PC-9 (cell line): ENCODE measurements at places on chromosomes 7 and 10. TPM values are rescaled to one million over a fixed set of nuclear protein-coding genes. Genes with fewer than 3 reads are reported as not detected.
A peak's percentile ranks its signal among the peaks of the same experiment; 100 is the strongest.

GRCh38 chr10:123634221-123634620, 31.9 kb upstream of the GPR26 start:
- no peak overlapping the region for H3K4me3 ChIP-seq
- no peaks in the 10 kb centered on the region; the same call in 1 of the 2 replicates for H3K27me3 ChIP-seq
- no peaks in the 10 kb centered on the region for H3K4me1 ChIP-seq

- H3K27me3 ChIP-seq, result no peaks in the 10 kb centered on the region
- no peak overlapping the region for H3K4me3 ChIP-seq
- no peaks in the 10 kb centered on the region for H3K36me3 ChIP-seq
- H3K27ac ChIP-seq, result no peak overlapping the region
- DNase-seq, result no peak
- H3K4me1 ChIP-seq, result 0 out of 2 replicates have a peak, but pooled peaks cover 7% of the 10 kb centered on the region
These were observed 76.0 kb upstream of the CTTNBP2 start for GRCh38 chr7:117949232-117949631.

DNA sequence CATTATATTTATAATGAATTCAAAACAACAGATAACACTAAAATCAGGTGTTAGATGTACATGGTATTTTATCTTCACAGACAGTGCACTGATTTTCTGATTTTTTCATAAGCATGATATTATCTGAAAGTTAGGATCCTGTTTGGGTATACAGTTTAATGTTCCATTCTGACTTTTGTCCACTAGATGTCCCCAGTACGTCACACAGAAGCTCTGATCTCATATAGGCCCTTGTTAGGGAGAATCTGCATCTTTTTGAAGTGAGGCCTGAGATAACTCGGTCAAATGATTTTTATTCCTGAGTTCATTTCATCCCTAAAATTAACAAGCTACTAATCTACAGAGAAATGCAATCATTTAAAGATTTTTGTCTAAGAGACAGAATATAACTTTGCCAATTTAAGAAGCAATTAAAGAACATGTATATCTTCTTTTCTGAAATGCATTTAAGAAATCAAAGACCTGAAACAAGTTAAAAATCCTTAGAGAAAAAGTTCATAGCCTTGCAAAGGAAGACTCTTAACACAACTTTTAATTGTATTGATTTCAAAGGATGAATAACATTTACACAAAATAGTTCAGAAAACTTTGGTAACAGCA, 72.0 kb upstream of the TES start:
- H3K36me3 ChIP-seq, result no peaks in the 10 kb centered on the region
- DNase-seq, result peak; percentile 24
- no peaks in the 10 kb centered on the region for H3K4me1 ChIP-seq
- no peaks in the 10 kb centered on the region for H3K27me3 ChIP-seq
- H3K27ac ChIP-seq, result no peak overlapping the region
- H3K4me3 ChIP-seq, result no peak overlapping the region

DNA sequence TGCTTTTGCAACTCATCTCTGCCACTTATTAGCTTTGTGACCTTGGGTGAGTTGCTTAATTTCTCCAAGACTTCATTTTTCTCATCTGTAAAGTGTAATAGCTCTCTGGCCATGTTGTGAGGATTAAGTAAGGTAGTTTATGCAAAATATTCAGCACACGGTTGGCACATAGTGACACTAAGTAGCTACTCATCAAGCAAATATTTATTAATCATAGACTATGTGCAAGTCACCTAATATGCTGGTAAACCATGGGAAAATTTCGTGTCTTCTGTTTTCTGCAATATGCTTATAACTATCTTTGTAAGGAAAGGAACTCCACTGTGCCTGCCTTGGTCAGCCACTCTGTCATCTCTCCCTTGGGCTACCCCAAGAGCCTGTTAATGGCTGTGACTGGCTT, 50.3 kb upstream of the EGR2 start:
- no peaks in the 10 kb centered on the region for H3K36me3 ChIP-seq
- no peak overlapping the region for H3K27ac ChIP-seq
- no peak for DNase-seq
- H3K4me3 ChIP-seq, result no peak overlapping the region
- H3K27me3 ChIP-seq, result no peaks in the 10 kb centered on the region

DNA sequence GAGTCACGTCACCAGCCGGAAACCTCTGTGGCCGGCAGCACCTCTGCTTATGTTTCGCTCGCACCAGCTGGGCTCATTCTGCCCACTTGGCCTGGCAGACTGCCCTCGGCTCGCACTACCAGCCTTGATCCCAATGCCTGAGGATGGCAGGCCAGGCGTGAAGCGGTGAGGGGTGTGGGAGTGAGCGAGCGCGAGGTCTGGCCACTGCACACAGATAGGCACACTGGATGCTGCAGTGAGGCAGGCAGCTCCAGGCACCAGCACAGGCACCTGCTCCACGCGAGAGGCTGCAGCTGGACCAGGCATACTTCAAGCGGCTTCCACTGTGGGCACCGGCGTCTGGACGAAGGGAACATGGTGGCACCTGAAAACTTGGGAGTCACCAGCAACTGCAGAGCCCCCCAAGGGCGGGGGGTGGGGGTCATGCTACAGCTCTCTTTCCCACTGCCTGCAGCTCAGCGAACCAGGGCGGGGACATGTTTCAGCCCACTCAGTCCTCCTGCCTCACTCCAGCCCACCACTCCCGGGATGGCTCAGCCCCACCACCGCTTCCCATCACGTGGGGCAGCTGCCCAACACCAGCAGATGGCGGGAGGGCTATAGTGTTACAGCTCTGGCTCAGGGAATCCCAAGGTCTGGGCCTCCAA, 5.4 kb upstream of the DMTF1 start:
- H3K4me1 ChIP-seq, result 0 out of 2 replicates have a peak, but pooled peaks cover 8% of the 10 kb centered on the region
- DNase-seq, result no peak
- H3K27me3 ChIP-seq, result no peaks in the 10 kb centered on the region
- no peaks in the 10 kb centered on the region for H3K36me3 ChIP-seq

DNA sequence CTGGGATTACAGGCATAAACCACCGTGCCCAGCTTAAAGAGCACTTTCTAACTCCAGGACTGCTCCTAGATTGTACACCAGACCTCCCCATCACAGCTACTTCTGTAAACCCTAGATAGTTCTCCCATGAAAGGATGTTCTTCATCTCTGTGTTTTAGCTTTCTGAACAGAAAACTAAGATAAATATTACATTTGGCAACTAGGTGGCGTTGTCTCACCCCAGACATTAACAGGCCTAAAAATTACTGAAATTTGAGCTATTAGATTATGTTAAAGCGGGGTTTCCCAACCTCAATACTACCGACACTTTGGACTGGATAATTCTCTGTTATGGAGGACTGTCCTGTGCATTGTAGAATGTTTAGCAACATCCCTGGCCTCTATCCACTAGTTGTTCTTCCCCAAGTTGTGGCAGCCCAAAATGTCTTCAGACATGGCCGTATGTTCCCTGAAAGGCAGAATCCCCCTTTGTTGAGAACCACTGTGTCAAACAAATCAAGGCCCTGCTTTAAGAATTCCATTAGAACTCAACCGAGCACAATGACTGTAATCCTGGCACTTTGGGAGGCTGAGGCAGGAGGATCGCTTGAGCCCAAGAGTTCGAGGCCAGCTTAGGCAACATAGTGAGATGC, 19.1 kb downstream of the ATOH7 start:
- no peak overlapping the region for H3K4me3 ChIP-seq
- H3K4me1 ChIP-seq, result peaks cover 5% of the 10 kb centered on the region
- no peak overlapping the region for H3K27ac ChIP-seq
- H3K36me3 ChIP-seq, result no peaks in the 10 kb centered on the region
- DNase-seq, result no peak

- H3K36me3 ChIP-seq, result no peaks in the 10 kb centered on the region
- H3K4me1 ChIP-seq, result no peaks in the 10 kb centered on the region
- no peaks in the 10 kb centered on the region for H3K27me3 ChIP-seq
- no peak for DNase-seq
These were observed 26.5 kb upstream of the CHST15 start for GRCh38 chr10:124119946-124120345.

GRCh38 chr10:73182568-73182967, 14.6 kb downstream of the FAM149B1 start:
- H3K27me3 ChIP-seq, result no peaks in the 10 kb centered on the region
- H3K36me3 ChIP-seq, result no peaks in the 10 kb centered on the region
- DNase-seq, result no peak
- no peak overlapping the region for H3K4me3 ChIP-seq

- H3K4me3 ChIP-seq, result no peak overlapping the region
- no peak for DNase-seq
- no peaks in the 10 kb centered on the region for H3K27me3 ChIP-seq
- H3K4me1 ChIP-seq, result no peaks in the 10 kb centered on the region
- no peaks in the 10 kb centered on the region for H3K36me3 ChIP-seq
These were observed 424.0 kb downstream of the EXOC4 start for GRCh38 chr7:133676805-133677370.

- no peak overlapping the region for H3K27ac ChIP-seq
- H3K4me3 ChIP-seq, result no peak overlapping the region
- H3K36me3 ChIP-seq, result no peaks in the 10 kb centered on the region
- no peak for DNase-seq
These were observed 22.9 kb downstream of the TBXAS1 start for GRCh38 chr7:139851770-139852481.

The PNLIPRP1 gene
- not detected in 2 replicates for total RNA-seq

The IGF2BP3 gene
- 132 and 139 TPM in 2 replicates for total RNA-seq

The TIMM23 gene
- total RNA-seq, result 64.9 and 82.4 TPM in 2 replicates

The LRIT1 gene
- total RNA-seq, result not detected in 2 replicates

The PLAC9 gene
- total RNA-seq, result 2.1 TPM in 1 of 2 replicates, not detected in the other
